ENCODE measurements at places on chromosomes 3 and 15.

DNA sequence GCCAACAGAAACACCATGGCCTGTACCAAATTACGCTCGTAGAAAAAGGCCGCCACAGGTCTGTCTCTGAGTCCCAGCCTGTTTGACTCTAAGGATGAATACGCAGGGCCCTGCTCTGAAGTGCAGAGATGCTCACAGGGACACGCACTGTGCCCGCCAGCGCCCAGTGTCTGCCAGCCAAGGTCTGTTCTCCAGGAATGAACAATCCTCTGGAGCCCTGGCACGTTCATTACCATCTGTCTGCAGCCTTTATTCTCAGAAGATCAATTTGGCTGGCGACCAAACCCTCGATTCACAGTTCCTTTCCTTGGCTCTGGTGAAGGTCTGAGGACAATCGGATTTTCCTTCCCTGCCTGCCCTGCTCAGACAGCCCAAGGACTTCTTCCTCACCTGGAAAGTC, 66.3 kb downstream of the NIPA2 start:
- DNase-seq = no peak

DNA sequence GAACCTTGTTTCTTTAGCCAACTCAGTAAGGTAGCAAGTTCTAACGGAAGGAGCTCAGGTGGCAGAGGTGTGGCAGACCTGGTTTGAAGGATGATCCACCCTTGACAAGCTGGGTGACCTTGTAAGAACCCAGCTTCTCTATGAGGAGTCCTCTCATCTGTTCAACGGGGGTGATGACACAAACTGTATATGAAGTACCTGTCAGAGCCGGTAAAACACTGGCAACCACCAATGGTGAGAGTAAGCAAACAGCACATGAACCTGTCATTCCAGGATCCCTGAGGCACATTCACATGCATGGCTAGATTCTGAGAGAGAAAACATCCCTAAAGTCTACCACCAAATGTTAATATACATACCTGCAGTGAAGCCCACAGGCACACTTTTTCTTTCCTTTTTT, 2.4 kb downstream of the SCAP start:
- DNase-seq = no peak

DNA sequence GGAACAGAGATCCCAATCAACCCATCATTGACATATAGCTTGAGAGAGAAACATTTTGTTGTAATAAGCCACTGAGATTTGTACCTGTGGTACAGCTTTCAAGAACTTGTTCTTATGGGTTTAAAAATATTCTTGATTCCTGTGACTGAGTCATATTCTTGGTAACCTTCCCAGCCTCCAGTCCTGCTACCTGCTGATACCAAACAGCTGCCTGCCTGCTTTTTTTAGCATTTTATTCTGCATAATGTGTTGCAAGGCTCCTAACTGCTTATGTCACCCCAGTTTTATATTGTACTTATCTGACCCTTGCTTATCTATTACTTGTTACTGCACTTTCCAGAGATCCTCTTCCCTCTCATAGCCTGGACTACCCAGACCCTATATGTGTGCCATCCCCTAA, 349.3 kb upstream of the SOX2 start:
- DNase-seq = no peak

DNA sequence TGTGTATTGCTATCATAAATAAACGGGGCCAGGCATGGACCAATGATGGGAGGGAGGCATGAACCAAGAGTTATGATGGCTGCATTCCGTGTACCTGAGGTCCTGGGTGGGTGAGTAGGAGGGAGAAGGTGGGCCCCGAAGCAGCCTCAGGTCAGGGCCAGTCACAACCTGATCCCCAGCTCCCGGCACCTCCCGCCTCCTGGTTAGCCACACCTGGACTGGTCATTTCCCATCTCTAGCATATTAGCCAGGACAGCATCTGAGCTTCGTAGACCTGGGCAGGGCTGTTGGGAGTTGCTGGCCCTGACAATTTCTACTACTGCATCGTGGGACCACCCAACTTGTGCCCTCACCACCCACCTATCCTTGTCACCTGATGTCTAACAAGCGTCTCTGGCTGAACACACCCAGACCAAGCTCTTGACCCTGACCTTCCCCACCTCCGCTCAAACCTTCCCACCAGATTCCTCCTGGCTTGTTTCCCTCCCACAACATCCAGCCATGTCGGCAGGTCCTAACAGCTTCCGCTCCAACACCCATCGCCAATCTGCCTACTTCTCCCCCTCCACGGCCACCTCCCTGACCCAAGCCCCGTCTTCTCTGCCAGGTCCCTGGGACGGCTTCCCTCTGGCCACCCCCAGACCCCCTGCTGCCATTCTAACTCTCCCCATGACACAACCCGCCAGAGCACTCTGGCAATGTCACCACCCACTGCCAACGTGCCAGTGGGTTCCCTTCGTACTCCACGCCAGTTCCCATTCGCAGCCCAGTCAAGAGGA, 133.8 kb upstream of the IQSEC1 start:
- DNase-seq = no peak

- DNase-seq = no peak
Observed at GRCh38 chr3:45580112-45580765, 14.3 kb upstream of the LIMD1 start.

DNA sequence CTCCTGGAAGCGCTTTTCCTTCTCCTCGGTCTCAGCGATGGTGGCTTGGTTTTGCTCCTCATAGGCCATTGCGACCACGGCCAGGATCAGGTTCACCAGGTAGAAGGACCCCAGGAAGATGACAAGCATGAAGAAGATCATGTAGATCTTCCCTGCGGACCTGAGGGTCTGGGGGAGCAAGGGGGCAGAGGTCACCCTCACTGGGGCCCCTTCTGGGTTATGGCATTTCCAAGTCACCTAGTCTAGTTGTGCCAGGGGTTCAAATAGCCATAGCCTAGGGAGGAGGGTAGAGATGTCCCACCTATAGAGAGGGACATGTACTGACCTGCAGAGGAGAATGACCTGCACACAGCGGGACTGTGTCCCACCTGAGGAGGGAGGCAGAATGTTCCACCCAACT, 43.5 kb downstream of the SCN5A start:
- DNase-seq = no peak

- no peak for DNase-seq
Observed at GRCh38 chr15:88394553-88395145, 72.5 kb downstream of the MRPL46 start.

DNA sequence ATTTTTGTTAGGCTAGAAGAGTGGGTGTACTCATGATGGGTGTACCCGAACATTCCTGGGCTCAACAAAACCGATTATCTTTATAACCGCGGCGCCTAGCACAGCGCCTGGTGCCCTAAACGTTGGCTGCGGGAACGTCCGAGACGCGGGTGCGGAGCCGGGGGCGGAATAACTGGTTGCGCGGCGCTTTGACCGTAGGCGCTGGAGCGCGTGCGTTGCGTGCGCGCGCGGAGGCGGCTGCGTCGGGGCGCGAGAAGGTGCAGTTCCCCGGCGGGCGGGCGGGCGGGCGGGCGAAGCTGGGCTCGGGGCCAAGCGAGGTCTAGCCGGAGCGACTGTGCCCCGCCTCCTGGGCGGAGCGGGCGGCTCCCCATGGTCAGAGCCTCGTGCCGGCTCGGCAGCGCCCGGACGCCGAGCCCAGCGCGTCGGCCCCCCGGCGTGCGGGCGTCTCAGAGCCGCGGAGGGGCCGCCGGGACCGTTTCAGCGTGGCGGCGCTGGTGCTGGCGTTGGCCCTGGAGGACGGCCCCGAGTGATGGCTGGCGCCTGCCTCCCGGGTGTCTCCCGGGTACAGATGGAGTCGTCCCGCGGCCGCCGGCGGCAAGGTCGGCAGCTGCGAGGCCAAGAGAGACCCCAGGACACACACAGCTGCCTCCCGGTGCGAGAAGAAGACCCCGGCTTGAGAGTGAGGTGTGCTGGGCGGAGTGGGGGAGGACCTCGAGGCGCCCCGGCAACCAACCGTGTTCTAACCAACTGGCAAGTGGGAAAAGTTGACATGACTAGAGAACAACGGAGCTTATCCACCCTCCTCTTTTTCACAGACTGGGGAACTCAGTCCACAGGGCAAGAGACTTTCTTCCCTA, at the start of gene PLAAT1:
Gene PLAAT1 (plus strand): TSS at position 373 of the 857 bp plus-strand sequence. CDS start 14,429 bp downstream, outside the sequence.
- peak; percentile 43 for DNase-seq

DNA sequence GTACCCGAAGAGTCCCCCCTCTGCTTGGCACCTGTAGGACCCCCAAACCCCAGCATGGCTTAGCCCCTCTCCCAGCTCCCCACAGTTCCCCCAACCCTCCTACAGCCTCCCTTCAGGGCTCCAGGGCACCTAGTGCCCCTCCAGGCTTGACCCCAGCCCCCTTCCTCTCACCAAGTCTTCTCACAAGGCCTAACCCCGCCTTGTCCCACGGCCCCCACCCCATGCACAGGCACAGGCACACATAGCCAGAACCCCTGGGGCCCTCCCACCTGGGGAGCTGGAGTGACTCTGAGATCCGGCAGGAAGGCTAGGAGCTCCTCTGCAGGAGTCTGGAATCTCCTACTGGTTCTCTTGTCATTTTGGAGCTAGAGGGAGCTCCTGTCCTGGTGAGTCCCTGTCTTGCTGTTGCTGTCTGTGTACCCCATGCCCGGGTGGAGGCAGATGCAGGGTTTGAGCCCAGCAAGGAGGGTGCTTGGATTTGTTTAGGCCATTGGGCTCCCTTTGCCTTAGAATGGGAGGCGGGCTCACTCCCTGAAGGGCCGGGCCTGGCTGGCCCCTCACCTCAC, 39.6 kb downstream of the KLF13 start:
- DNase-seq = no peak

GRCh38 chr3:46096336-46096735, 69.1 kb upstream of the XCR1 start:
- DNase-seq = no peak

DNA sequence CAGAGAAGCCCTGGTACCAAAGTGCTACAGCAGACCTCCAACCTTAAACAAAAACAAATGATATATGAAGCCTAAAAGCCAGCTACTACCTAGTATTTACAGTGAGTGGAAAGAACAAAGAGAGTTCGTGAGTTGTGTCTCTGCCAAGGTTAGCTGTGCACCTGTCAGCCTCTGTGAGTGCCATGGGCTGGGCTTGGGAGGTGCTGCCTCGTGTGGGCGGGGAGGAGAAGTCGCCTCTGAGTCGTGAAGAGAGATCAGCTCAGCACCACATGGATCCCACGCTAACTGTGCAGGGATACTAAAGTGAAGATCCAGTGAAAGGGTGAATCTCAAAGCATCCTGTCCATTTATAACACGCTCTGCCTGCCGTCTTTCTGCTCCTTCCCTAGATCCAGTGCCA, 101.9 kb downstream of the CHDH start:
- DNase-seq = peak; percentile 58

GRCh38 chr3:192408647-192409200, 318.6 kb downstream of the FGF12 start:
- DNase-seq = no peak

GRCh38 chr3:178568155-178568731, 32.0 kb downstream of the KCNMB2 start:
- DNase-seq = no peak

DNA sequence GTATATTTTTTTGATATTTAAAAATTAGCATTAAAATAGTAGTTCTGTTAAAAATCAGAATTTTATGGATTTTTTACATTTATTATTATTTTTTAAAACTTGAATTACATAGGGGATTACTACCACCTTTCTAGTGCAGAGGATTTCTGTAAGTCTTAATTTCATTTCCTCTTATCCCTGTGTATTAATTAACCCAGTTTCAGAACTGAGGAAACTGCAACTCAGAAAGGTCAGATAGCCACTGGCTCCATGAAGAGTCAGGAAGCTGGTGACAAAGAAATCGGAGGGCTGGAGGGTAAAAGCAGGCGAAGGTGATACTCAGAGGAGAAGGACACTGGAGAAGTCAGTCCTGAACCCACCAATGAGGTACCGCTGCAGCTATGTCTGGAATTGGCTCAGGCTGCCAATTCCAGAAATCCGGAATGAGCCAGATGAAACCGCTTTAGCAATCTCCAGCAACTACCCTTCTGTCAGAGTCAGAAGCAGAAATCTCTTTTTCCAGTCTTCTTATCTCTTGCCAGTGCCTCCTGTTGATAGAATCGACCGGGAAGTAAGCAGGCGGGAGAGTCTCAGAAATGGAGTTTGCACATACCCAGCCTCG, 308.5 kb downstream of the SV2B start:
- no peak for DNase-seq

- DNase-seq = no peak
Observed at GRCh38 chr15:29636140-29636539, 186.1 kb downstream of the TJP1 start.

DNA sequence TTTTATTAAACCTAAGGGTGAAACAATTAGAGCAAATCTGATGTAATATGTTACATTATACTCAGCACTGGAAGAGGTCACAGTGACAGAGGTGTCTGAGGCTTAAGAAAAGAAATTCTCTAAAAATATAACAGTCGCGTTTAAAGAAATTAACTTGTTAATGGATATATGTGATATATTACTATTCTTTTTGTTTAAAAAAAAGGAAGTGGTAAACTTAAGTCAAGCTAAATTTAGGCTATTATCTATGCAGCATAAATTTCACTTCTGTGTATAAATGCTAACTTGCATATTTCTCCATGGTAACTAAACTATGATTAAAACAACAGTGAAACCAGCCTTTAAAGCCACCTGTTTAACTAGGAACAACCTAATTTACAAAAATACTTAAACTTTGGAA, 191.3 kb downstream of the FOXP1 start:
- no peak for DNase-seq

- no peak for DNase-seq
Observed at GRCh38 chr3:194869482-194870169, 183.9 kb downstream of the FAM43A start.

GRCh38 chr3:4985330-4986174, 6.3 kb downstream of the BHLHE40 start:
- DNase-seq = no peak

- no peak for DNase-seq
Observed at GRCh38 chr3:30886888-30887287, 7.6 kb downstream of the GADL1 start.

DNA sequence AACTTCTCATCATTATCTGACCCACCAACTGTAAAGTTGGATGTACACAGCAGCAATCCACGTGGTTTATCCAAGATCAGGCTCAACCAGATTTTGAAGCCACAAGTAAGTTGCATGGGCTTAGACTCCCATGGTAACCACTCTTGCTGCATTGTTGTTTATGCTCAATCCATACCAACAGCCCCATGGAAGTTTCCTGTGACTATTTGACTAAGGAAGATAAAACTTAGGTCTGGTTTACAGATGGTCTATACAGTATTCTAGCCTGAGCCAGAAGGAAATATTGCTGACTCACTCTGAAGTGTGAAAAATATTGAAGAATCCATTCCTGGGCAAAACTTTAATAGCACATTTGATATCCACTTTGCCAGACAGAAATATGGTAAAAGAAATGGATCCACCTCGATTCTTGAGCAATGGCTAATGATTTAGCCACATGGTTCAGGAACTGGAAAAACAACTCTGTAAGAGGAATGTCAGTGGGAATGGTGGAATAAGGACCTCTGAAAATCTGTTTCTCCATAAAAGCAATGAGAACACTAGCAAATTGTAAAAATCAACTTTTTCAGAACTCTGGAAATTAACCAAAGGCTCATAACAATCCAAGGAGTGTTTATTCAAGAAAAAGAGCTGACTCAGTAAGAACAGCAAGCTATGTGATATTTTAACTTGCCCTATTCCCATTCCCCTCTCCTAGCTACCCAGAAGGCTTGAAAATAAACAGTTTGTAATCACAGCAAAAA, 162.9 kb upstream of the STT3B start:
- DNase-seq = no peak

Measured in NCI-H748 treated with DMSO at 0.1 percent for 48 hours (cell line).